RKO (cell line): ENCODE measurements at places on chromosomes 7 and 10.

DNA sequence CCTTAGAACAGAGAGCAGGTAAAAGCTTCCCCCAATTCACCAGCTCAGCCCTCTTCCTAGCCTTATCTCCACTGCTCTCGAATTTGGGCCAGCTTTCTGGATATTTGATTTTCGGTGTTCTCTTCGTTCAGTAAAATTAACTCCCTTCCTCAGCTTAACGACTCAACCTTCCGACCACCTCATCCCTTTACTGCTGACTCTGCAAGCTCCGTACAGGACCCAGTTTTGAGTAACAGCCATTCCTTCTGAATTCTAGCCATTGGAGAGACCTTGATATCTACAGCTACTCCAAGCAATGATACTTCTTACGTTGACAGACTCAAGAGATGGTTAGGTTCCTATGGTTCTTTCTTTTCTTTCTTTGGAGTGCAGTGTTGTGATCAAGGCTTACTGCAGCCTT, 65.8 kb downstream of the ATE1 start:
- no peak for DNase-seq

DNA sequence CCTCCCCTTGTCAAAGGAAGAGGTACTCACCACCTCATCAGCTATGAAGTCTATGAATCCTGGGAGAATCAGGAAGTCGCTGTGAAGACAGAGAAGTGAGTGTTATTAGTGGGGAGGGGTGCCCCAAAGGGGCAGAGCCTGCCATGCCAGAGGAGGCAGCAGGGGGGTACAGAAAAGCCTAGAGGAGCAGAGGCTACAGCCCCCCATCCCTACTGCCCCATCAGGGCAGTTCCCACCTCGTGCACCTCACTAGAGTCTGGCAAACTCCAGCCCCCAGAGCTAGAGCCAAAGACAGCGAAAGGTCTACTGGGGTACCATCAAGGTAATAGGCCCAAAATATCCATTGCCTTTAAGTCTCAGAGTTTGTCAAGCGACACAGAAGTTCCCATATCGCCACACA, 6.1 kb downstream of the IMPDH1 start:
- no peak for DNase-seq

GRCh38 chr7:55048221-55048859, 29.5 kb downstream of the EGFR start:
- no peak for DNase-seq

DNA sequence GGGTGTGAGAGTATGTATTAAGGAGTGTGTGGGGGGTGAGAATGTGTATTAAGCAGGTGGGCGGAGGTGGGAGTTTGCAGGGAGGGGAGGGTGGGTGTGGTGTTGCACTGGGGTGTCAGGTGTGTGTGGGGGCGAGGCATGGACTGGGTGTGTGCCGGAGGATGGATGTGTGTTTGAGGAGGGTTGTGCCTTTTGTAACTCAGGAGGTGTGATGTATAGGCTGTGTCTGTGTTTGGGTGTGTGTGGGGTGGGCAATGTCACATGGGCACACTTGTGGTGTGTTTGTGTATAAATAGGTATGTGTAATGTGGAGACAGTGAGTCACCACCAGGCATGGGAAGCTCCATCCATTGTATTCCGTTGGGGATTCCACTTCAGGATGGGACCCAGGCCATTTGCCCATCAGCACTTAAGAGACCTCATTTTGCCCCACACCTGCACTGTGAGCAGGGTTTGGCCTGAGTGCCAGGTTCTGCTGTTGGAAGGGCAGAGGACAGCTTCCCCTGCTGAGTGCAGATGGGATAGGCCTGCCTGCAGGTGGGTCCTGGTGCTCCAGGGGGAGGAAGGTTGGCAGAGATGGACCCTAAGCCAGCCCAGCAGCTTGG, 5.8 kb downstream of the UNC5B start:
- peak; percentile 37 for DNase-seq

- no peak for DNase-seq
These were observed 235.9 kb downstream of the COBL start for GRCh38 chr7:51080622-51081269.

DNA sequence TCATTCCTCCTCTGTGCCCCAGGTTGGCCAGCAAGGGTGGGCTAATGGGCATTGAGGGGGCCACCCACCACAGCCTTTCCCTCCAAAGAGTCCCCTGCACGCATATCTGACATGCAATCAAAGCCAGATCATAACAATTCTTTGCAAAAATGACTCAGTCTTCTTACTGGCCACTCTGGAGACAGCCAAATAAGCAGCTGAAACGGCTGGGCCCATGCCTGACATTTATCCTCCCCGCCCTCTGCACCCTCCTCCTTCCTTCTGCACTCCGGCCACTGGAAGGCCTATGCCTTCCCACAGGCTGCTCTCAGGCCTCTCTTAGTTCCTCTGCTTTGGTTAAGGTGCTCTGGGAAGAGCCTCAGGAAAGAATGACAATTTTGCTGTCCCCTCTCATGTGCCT, 29.2 kb upstream of the NPFFR1 start:
- DNase-seq, result no peak

DNA sequence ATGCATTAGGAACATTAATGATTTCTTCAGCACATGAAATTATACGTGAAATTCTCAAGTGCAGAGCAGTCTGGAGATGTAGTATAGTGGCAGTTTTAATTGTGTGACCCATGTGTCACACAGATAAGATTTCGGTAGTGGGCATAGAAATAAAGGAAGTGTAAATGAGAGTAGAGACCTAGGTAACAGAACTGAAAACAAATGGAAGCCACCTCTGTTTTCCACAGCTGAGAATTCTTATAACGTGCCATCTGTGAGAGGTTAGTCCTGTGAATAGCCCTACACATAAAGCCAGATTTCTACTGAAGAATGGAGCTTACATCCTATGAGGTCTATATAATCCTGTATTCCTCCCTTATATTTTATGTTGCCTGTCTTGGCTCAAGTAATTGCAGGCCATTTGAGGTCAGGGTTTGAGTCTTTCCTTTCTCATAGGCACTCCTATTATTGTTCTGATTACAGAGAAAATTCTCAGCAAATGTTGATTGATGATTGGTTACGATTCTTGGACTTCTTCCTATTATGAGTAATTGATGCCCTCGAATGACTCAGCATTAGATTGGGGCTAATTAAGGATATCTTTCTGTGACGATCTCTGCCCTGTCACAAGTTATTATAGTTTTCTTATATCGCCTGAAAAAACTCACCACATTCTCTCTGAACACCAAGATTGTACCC, 258.2 kb downstream of the KIF20B start:
- no peak for DNase-seq

DNA sequence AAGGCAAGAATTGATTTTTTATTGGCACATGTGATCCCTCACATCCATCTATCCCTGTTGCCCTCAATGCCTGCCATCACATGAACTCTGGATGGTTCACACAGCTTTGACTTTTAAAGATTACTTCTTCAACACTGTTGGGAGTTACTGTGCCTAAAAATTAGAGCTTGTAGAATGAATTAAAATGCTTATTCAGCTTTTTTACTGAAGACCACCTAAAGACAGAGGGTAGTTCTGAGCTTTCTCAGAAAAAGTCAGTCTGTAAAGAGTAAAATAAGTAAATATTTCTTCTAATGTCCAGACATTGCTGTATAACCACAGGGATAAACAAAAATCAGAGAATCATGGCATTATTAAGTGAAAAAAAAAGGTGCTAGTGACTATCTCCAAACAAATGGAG, 93.3 kb upstream of the CSTF2T start:
- no peak for DNase-seq

GRCh38 chr10:18332048-18332447, 191.8 kb downstream of the CACNB2 start:
- no peak for DNase-seq

DNA sequence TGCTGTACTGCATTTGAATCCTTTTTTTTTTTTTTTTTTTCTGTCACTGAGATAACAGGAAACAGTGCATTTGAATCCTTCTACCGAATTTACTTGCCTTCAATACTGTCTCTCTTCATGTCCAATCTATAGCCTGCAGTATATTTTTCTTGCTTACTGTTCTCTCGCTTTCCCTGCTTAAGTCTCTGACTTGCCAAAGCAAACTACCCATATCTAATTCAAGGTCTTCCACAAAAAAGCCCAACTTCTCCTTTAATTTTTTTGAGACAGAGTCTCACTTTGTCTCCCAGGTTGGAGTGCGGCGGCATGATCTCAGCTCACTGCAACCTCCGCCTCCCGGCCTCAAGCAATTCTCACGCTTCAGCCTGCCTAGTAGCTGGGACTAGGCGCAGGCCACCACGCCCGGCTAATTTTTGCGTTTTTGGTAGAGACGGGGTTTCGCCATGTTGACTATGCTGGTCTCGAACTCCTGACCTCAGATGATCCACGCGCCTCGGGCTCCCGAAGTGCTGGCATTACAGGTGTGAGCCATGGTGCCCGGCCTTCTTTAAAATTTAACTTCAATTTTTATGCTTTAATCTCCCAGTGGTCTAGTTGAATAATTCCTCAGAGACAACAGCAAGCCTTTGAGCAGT, 882 bp downstream of the PDCD11 start:
- DNase-seq, result peak; percentile 28

GRCh38 chr10:91420868-91421267, 10.7 kb downstream of the HECTD2 start:
- no peak for DNase-seq

DNA sequence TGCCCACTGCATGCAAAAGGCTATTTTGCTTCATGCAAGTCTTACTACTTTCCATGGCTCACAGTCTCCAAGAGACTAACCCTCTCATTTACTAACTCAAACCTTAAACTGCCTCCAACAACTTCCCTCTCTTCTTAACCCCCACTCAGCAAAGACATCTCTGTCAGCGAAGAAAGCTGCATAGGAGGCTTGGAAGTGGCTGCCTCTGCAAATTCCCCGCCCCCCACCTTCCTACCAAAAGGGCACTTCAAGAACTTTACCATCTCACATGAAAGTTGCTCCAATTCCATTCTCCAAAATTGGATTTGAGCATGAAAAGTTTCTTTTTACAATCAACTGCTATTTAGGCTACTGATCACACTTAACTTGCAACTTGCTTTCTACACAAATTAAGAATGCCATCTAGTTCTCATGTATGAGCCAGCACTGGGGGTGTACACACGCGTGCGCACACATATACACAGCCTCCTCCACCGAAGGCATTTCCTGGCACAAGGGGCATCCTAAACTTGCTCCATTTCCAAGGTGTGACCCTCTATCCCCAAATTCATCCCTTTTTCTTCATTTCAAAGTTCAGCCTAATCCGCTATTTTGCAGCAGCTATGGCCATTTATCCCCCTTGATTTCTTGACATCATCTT, 1.8 kb downstream of the CCDC6 start:
- peak; percentile 20 for DNase-seq
